ENCODE measurements at places on chromosomes 16 and 17.

GRCh38 chr16:17109413-17109812 lies 361.3 kb downstream of the XYLT1 start:
- no peak for DNase-seq

GRCh38 chr16:6209355-6209930 lies 1111.8 kb upstream of the EEF2KMT start:
- no peak for DNase-seq

- no peak for DNase-seq
Observed at GRCh38 chr17:3903881-3904290, 11.0 kb upstream of the CAMKK1 start.

DNA sequence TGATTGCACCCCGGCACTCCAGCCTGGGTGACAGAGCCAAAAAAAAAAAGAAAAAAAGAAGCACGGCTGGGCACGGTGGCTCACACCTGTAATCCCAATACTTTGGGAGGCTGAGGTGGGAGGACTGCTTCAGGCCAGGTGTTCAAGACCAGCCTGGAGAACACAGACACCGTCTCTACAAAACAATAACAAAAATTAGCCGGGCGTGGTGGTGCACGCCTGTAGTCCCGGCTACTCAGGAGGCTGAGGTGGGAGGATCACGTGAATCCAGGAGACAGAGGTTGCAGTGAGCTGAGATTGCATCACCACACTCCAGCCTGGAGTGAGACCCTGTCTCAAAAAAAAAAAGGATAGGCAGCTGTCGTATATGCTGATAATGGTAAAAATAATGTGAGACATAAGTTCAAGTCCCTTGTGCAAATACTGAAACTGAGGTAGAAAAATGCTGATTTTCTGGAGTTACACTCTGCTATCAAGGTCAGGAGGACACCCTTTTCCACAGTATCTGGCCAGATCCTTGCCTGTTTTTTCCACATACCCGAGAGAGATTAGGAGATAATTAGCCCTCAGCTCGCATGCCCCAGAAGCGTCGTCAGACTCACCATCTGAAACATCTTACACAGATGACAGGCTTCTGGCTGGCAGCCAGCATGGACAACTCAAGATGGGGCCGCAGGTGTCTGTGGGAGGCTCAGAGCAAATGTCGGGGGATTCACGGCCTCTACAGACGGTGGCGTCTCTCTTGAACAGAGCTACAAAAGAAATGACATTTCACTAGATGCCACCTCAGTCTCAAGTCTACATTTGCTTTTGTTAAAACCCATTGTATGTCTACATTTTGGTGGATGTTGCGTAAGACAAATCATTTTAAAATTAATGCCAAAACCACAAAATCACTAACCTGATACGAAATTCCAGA lies 36.8 kb downstream of the WDR45B start:
- no peak for DNase-seq

DNA sequence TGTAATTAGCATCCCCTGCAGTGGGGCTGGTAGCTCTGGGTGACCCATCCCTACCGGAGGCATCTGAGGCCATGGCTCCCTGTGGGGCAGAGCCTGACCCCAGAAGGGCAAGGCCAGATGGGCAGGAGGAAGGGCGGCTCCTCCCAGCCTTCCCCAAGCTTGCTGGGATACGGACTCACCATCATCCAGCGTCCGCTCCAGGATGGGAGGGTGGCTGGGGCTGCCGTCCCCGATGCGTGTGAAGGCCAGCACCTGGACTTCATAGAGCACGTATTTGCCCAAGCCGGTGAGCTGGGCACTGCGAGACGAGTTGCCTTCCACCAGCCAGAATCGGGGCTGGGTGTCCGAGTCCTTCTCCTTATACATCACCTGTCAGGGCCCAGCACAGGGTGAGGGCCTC lies 81.6 kb upstream of the CDC42EP4 start:
- no peak for DNase-seq

DNA sequence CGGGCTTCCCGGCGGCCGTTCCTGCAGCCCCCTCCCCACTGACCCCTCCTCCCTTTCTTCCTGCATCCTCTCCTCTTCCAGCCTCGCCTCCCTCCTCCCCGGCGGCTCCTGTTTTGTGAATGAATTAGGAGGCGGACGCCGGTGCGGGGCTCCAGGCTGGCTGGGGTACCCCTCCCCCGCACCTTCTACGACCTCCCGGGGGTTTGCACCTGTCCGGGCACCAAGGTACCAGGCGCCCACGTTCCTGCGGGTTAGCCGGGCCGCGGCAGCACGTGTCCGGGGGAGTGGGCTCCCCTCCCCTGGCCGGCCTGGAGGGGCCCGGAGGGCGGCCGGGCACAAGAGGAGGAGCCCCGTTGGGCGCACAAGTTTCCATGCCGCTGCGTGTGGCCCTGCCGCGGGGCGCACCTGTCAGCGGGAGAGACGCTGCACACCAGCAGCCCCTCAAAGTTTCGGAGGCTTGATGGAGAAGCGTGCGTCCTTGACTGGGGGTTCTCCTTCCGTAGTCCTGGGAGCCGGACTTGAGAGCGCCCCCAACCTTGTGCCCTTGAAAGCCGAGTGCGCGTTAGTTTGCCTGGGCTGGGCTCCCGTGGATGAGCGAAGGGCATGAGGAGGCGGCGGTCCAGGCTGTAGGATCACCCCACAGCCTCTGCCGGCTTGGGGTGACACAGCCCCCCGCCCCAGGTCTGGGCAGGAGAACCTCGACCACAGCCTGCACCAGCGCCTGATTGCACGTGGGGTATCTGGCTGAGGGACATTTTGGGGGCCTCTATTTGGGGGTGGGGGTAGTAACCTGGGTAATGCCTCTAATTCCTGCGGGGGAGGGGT lies 1.2 kb downstream of the HAS3 start:
- no peak for DNase-seq

DNA sequence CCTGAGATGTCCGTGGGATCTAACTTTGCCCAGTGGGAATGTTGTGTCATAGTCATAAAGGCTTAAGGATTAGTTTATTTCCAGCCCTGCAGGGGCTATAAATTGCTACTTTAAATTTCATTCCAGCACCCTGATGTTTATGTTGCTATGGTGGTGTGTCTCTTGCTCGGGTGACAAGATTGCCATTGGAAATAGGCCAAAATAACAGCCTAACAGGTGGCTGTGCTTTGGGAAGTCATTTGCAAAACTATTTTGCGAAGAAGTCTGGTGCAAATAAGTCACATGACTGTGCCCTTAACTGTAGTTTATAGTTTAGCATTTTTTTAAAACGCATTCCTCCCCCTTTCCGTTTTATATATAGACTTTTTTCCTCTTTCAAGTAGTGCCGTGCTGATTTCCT lies 23.1 kb downstream of the PITPNC1 start:
- DNase-seq, result no peak

DNA sequence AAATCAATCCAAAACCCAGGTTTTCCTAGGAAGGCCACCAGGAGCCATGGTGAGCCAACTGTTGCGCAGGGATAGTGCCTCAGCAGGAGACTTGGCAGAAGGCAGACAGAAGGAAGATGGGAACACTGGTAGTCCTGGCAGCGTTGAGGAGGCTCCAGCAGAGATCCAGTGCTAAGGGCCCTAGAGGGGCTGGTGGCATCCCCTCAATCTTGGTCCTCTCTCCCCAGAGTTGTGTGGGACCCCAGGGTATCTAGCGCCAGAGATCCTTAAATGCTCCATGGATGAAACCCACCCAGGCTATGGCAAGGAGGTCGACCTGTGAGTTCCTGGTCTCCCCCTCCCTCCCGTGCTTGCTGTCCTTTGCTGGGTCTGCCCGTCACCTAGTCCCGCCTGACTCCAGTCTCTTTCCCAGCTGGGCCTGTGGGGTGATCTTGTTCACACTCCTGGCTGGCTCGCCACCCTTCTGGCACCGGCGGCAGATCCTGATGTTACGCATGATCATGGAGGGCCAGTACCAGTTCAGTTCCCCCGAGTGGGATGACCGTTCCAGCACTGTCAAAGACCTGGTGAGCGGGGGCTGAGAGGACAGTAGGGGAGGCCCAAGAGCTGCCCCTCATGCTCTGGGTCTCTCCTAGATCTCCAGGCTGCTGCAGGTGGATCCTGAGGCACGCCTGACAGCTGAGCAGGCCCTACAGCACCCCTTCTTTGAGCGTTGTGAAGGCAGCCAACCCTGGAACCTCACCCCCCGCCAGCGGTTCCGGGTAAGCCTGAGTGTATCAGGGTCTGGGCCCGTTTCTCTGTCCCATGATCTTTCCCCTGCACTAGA lies 5.7 kb downstream of the CFAP119 start:
- DNase-seq, result no peak

Data from HTR-8/SVneo (cell line).